ENCODE measurements at places on chromosomes 12 and 14.

GRCh38 chr12:126069549-126070165 is 1004.4 kb downstream of the AACS start:
- peak; percentile 5 for DNase-seq

GRCh38 chr12:113201187-113202177 is 16.0 kb downstream of the RITA1 start:
- DNase-seq, result no peak

DNA sequence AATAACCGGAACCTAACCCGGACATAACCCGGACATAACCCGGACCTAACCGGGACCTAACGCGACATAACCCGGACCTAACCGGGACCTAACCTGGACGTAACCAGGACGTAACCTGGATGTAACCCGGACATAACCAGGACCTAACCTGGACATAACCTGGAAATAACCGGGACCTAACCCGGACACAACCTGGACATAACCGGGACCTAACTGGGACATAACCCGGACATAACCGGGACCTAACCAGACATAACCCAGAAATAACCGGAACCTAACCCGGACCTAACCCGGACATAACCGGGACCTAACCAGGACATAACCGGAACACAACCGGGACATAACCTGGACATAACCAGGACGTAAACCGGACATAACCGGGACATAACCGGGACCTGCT is 6.7 kb upstream of the FBRSL1 start:
- DNase-seq, result no peak

DNA sequence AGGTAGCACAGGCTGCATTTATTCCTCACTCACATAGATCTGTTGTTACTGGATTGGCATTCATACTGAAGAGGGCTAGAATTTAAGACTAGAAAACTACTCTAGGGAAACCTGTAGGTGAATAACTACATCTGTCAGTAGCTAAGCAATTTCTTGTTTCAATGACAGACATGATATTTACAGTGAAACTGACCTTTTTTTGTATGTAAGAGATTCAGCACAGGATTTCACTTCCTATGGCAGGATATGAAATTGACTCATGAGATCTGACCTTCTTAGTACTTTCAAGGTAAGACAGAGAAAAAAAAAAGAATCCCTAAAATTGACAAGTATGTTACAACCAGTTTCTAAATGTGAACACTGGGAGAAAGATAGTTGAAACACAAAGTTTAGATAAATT is 189.8 kb upstream of the SLC16A7 start:
- no peak for DNase-seq

GRCh38 chr12:64737539-64737938 is 21.7 kb downstream of the GNS start:
- DNase-seq, result no peak

GRCh38 chr14:95516554-95517181 is at the start of gene SYNE3:
SYNE3 (minus strand) TSS chr14:95516650; CDS start chr14:95475821, 40,829 bp downstream.
- no peak for DNase-seq

DNA sequence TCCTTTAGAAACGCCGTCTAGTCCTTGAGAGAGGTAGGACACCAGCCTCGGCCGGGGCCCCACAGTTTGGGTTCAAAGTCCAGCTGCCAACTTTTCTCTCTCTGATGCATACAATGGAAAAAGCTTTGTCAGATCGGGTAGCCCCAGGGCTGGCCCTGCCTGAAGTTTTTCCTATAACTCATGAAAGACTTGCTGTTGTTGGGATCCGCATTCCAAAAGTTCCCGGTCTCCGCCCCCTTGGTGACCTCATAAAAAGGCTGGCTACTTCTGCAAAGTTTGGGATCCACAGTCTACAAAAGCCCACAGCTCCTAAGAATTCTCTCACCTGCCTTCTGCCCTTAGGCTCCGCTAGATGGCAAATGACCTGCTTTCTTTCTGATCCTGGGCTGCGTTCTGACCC is 35.3 kb upstream of the CLEC6A start:
- no peak for DNase-seq

GRCh38 chr14:100915560-100915959 is 12.0 kb upstream of the RTL1 start:
- no peak for DNase-seq

GRCh38 chr14:95462491-95462890 is 54.0 kb downstream of the SYNE3 start:
- DNase-seq, result no peak

- no peak for DNase-seq
Observed at GRCh38 chr12:92107621-92108131, 38.0 kb downstream of the BTG1 start.

DNA sequence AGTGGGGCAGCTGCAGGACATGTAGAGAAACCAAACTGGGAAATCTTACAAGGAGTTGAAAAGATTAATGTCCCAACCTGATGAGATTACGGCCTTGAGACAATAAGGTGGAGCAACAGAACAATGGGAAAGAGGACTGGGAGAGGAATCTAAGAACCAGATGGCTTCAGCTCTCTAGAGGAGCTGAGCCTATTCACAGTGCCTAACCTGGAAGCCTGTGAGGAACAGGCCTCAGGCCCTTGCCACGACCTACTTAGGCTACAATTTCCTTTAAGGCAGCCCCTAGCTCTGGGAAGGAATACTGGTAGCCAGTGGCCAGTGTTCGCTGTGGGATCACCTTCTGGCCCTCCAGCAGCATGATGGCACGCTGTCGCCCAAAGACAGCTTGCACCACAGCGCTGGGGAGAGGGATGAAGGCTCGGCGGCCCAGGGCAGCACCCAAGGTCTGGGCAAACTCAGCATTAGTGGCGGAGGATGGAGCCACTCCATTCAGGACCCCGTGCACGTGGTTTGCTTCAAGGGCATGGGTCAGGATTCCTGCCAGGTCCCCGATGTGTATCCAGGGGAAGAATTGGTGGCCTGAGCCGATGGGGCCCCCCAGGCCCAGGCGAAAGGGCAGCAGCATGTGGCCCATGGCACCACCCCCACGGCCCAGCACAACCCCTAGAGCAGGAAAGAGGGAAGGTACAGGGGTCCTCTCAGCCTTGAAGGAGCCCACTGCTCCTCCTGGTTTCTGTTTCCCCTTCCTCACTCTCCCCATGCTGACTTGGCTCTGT is 2.6 kb downstream of the SDR39U1 start:
- no peak for DNase-seq

DNA sequence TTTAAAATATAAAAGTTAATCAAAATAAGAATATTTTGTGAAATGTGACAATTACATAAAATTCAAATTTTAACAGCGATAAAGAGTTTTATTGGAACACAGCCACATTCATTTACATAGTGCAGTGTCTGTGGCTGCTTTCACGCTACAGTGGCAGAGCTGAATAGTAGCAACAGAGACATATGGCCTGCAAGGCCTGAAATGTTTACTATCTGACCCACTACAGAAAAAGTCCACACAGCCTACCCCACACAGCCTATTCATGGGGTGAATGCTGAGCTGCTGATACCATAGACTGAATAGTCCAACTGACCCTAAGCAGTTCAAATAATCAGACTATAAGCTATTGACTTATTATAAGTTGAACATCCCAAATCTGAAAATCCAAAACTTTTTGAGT is 13.2 kb downstream of the GNS start:
- DNase-seq, result no peak

DNA sequence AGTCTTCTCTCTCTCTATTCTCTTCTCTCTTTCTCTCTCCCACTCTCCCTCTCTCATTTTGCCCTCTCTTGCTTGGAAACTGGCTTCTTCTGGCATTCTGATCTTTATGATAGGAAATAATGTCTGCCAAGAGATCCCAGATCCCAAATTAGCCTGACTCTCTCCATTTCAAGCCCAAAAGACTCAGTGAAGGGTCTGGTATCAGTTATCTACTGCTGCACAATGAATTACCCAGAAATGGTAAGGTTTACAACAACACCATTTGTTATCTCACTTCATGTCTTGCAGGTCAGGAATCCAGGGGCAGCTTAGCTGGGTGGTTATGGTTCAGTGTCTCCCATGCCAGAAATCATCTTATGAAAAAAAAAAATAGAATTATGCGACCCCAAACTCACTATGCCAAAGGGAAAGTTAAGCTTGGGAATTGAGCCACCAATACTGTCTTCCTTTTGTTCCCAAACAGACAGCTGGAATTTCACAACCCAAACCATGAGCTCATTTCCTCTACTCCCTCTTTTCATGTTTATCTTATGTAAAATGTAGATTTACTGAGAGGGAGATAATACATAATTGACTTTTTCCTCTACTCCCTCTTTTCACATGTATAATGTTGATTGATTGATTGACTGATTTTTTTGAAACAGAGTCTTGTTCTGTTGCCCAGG is 67.8 kb upstream of the FICD start:
- DNase-seq, result no peak

- DNase-seq, result no peak
Observed at GRCh38 chr12:75170640-75171185, 38.9 kb downstream of the KCNC2 start.

- DNase-seq, result peak; percentile 54
Observed at GRCh38 chr14:73741386-73741875, 27.2 kb upstream of the PNMA1 start.

DNA sequence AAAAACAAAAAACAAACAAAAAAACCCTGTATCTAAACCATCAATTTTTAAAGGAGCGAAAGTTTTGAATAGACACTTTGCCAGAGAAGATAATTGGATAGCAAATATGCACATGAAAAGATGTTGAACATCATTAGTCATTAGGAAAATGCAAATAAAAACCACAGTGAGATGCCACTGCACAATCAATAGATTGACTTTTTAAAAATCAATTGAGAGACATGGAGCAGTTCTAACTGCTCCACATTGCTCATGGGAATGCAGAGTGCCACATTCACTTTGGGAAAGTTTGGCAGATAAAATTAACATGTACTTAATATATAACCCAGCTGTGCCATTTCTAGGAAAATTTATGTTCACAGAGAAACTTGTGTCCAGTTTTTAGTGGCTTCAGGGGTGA is 12.7 kb downstream of the EIF2S1 start:
- DNase-seq, result no peak

GRCh38 chr14:65131301-65131701 is 29.0 kb upstream of the MAX start:
- no peak for DNase-seq

DNA sequence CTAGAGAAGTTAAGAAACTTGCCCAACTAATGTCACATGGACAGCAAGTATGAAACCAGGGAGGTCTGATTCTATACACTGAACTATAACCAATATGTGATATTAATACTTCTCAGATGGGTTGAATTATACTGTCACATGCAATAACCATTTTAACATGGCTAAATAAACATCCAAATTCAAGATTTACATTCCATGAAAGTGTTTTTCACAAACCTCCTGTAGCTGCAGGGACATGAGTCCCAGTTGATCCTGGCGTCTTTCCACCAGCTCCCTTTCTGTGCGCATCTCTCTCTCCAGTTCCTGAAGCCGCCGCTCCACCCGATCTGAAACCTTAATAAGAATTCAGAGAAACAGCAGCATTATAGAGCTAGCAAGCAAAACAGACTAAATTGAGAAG is 79.0 kb downstream of the CEP128 start:
- no peak for DNase-seq

- no peak for DNase-seq
Observed at GRCh38 chr14:52106840-52107239, 38.0 kb upstream of the NID2 start.

- DNase-seq, result no peak
Observed at GRCh38 chr14:55353686-55354467, 57.8 kb downstream of the ATG14 start.

DNA sequence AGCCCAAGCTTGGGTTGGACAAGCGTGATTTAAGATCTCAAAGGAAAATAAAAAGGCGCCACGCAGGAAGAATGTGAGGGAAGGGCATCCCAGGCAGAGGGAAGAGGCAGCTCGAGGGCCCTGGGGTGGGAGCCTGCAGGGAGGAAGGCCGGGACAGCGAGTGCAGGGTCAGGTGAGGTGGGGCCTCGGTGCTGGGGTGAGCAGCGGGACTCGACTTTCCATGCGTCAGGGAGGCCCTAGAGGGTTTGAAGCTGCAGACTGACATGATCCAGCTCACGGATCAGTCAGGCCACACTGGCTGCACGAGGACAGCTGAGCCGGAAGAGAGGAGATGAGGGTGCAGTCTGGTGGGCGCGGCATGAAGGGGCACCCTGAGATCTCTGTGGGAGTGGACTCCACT is 145.8 kb downstream of the RBM19 start:
- DNase-seq, result no peak

GRCh38 chr12:104108755-104109445 is 29.1 kb downstream of the NFYB start:
- DNase-seq, result peak; percentile 86

GRCh38 chr12:76587428-76588178 is 28.0 kb upstream of the OSBPL8 start:
- no peak for DNase-seq

DNA sequence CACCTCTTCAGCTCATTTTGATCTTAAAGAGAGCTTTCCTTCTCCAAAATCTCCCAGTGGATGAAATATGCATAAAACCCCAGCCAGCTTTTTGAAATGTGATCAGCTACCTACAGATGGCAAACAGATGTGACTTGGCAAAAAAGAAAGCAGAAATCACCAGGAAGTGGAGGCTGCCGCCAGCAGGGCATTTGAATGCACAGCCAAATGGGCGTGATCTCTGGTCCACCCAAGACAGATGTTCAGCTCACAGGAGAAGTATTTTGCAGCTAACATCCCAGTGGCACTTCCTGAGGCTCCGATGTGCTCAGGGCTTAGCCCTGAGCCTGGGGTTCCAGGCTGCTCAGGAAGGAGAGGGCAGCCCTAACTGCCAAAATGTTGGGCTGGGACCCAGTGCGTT is 78.3 kb downstream of the LGMN start:
- no peak for DNase-seq

DNA sequence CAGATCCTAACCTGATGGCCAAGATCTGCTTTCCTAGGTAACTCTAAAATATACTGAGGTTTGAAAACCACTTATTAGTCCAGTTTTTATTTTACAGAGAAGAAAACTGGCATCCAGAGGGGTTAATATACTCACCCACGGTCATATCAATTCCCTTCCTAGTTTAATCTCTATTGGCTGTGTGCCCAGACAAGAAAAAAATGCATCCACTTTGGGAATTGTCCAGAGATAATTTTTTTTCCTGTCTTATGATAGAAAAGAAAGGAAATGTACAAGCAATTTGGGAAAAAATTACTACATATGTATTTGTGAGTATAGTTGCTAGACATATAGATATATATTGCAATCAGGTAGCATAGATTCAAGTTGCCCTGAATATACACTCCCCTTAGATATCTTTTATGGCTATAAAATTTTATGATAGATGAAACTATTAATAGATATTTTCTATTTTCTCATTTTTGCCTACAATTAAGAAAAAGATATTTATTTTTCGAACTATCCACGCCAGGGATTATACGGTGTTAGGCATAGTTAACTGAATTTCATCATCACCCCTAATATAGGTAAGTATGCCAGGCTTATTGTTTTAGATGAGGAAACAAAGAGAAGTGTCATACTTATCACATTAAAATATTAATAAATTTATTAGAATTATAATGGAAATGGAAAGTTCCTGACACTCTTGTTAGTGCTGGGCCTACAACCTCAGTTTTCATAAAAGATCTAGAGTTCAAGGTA is 100.5 kb upstream of the SLC38A2 start:
- no peak for DNase-seq

- no peak for DNase-seq
Observed at GRCh38 chr12:27279826-27280225, 35.7 kb downstream of the STK38L start.

- peak; percentile 46 for DNase-seq
Observed at GRCh38 chr14:103679351-103679750, 35.9 kb downstream of the XRCC3 start.

Data from stimulated activated CD4-positive, alpha-beta T cell treated with anti-CD3 and anti-CD28 coated beads, TNF-alpha, amount 100 ng/mL, for 24 hours (primary cell).